ENCODE measurements at places on chromosomes 1 and 21.

DNA sequence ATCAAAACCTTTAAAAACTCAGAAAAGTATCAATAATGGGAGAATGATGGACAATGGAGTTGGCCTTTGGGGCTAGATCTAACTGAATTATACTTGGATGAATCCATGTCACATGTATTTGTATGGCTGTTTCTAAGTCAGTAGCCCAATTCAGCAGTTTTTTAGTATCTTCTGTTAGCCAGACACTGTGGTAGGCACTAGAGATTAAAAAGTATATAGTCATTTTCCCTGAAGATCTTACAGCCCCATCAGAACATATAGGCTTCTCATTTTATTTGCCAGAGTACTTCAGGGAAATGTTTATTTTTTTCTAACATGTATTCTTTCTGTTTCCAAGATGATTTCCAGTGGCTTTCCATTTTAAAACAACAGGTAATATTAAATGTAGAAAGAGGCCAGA, 273.7 kb downstream of the NFIA start:
- DNase-seq: peak; percentile 51

- no peak for DNase-seq
Measured at GRCh38 chr1:158978730-158979129, 31.0 kb upstream of the IFI16 start.

- DNase-seq: no peak
Measured at GRCh38 chr1:227729144-227729880, 5.8 kb downstream of the JMJD4 start.

- no peak for DNase-seq
Measured at GRCh38 chr1:109589177-109589576, 30.2 kb downstream of the GNAT2 start.

DNA sequence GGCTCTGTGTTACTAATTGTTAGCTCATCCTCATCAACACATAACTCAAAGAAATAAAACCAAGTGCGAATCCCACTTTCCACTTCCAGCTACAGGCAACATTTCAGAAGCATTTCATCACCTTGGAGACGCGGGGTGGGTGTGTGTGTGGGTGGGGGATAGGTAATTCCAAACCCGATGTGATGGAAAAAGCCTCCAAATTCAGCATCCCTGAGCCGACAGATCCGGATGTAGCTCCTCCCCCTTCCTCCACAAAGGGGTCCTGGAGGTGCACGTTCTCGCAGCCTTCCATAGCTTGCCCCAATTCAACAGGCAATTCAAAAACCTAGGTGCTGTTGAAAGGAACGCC, 486 bp downstream of the HSPA13 start:
- peak; percentile 31 for DNase-seq

- no peak for DNase-seq
Measured at GRCh38 chr1:19460535-19461219, 24.7 kb downstream of the CAPZB start.

- DNase-seq: no peak
Measured at GRCh38 chr21:42079939-42080787, 9.0 kb downstream of the UMODL1 start.

DNA sequence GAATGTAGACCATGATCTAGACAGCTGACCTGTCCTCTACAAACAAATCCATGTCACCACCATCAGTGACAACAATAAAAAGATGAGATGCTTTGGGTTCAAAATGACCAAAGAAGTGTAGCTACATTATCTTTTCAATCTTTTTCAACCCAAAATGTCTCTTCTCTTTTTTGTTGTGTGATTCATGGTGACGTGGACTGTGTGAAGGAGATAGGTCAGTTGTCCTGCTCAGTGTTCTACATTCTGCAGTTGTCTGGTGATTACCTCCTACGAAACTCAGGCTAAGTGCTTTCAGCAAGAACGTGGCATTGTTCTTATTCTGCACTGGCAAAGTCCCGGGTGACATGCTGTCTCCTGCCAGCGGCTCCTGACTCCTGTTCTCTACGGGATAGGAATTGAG, 73.1 kb downstream of the PRKAB2 start:
- DNase-seq: no peak

GRCh38 chr1:244231572-244232315, 180.7 kb downstream of the ZBTB18 start:
- DNase-seq: no peak

GRCh38 chr1:59076612-59077011, 220.3 kb upstream of the FGGY start:
- peak; percentile 73 for DNase-seq

- DNase-seq: no peak
Measured at GRCh38 chr1:223198628-223198965, 55.5 kb upstream of the TLR5 start.

DNA sequence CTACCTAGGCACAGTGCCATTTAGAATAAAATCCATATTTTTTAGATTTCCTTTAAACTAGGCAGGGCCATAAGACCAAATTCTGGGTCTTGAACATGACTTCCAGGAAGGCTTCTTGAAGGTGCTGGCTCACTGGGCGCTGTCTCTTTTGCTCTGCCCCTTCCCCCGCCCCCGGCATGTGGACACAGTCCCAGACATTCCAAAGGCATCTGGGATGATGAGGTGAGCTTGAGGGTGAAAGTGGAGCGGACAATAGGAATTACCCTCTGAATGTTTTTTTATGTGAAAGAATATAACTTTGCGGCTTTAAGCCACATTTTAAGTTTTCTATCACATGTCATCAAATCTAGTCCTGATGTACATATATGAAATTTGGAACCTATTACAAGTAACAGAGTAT, 29.4 kb downstream of the RWDD3 start:
- DNase-seq: no peak

GRCh38 chr1:200873116-200873670, 412 bp downstream of the GPR25 start:
- DNase-seq: no peak

DNA sequence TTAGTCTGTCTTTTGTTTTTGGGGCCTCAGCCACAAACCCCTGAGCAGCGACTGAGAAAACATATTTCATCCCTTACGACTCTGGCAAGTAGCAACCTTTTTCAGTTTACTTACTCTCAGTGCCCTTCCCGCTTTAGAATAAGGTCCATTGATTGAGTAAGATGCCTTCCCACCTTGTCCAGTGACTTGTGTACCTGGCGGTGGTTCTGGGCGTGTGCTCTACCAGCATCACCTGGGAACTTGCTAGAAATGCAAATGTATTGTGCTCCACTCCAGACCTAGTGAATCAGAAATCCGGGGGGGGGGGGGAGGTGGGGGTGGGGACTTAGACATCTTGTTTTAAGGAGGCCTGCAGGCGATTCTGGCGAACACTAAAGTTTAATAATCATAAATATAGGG, 72.1 kb downstream of the S1PR1 start:
- DNase-seq: no peak

GRCh38 chr21:14916676-14917141, 148.1 kb downstream of the NRIP1 start:
- no peak for DNase-seq

DNA sequence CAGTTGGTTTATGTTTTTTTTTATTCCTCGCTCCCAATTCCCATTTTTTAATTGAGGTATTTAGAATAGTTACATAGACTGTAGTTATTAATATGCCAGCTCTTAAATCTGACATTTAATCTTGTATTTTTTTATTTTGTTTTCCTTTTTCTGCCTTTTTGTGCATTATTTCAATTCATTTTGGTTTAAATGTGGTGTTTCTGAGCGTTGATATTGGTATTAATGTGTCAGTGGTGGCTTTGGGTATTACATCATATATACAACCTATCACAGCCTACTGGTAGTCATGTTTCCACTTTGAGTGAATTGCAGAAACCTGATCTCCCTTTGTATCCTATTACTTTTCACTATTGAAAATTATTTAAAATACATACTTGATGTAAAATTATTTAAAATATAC, 1027.3 kb downstream of the KCNT2 start:
- DNase-seq: no peak

- DNase-seq: no peak
Measured at GRCh38 chr1:29747196-29747595, 510.9 kb downstream of the PTPRU start.

DNA sequence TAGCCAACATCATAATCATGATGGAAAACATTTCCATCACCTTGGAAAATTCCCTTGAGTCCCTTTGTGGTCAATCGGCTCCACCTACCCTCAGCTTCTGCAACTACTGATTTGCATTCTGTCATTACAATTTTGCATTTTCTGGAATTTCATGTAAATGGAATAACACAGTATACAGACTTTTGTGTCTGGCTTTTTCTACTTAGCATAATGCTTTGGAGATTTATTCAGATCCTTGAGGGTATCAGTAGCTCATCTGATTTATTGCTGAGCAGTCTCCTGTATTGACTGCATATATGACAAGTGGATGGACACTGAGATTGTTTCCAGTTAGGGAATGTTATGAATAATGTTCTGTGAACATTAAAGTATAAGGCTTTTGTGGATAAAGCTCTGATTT, 358.3 kb downstream of the USP25 start:
- DNase-seq: no peak

DNA sequence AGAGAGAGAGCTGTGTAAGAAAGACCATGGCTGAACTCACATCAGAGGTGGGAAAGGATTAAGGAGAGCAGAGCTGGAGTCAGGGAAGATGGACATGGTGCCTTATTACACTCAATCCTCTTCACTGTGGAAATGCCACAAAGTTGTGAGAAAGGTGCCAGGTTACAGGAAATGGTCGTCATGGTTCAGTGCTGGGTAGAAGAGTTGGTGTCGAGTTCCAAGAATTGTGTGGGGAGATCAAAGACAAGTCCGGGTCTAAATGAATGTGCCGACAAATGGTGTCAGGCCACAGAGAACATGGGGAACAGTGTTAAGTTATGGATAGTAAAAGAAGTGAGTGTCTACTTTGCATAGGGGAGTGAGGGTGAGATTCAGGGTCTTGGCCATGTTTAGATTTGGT, 40.9 kb downstream of the LAMC2 start:
- no peak for DNase-seq

DNA sequence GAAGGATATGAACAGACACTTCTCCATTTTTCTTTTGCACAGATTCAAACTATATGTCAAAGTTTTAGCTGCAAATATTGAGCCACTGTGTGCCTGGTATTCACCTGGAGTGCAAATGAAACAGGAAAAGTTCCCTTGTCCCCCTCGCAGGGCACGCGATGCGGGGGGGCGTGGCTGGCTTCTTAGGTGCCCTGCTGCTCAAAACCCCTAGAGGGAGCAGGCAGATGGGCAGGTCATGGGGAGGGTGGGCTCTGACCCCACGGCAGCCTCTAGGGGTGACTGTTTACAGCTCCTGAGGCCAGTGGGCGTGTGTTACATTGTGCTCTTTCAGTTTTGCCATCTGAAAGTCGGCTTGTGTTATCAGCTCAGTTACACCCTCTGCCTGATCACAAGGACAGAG, 931.2 kb upstream of the B3GALT2 start:
- no peak for DNase-seq

- DNase-seq: no peak
Measured at GRCh38 chr1:19512545-19512944, 27.2 kb upstream of the CAPZB start.

GRCh38 chr1:175851749-175852148, 108.4 kb upstream of the TNR start:
- no peak for DNase-seq

GRCh38 chr21:41170859-41171609, 3.1 kb downstream of the BACE2 start:
- no peak for DNase-seq

- DNase-seq: no peak
Measured at GRCh38 chr1:174954073-174954460, 45.7 kb upstream of the CACYBP start.

DNA sequence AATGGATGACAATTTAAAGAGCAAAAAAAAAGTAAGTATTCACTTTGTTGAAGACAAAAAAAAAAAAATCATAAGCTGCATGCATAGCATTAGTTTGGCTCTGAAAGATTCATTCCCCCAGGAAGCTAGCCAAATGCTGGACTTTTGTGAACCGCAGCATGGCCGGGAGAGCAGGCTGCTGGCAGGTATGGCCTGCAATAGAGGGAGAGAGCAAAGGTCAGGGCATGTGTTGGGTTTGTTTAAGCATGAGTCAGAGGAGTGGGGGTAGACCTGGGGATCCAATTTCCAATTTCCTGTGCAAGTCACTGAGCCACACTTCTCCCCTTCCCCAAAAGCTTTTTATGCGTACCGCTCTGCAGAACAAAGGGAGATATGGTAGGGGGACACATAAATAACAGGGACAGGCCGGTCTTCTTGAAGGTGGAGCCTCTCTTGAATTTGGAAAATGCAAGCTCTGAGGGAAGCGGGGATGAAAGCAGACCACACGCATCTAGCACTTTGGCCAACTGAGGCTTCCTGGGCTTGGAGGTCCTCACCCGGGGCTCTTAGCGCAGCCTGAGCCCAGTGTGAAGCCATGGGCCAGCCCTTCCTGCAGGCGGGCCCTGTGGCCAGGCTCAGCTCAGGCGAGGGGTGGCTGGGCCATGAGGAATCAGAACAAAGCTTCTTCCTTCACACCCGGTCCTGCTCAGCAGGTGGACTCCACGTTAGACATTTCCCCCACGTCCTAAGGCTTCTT, 171.1 kb downstream of the TOMM20 start:
- DNase-seq: no peak

- DNase-seq: no peak
Measured at GRCh38 chr1:171868217-171868803, 27.0 kb downstream of the DNM3 start.

GRCh38 chr1:38502758-38503157, 356.8 kb downstream of the RRAGC start:
- no peak for DNase-seq

GRCh38 chr21:14285147-14285761, 69.3 kb downstream of the RBM11 start:
- DNase-seq: no peak

GRCh38 chr21:42653231-42654061, at the start of gene PDE9A:
Gene PDE9A, plus strand, starts transcription at chr21:42653621. Its CDS starts 194 bp downstream, at chr21:42653815.
- DNase-seq: no peak

GRCh38 chr1:42359466-42359865, 21.1 kb upstream of the RIMKLA start:
- no peak for DNase-seq

DNA sequence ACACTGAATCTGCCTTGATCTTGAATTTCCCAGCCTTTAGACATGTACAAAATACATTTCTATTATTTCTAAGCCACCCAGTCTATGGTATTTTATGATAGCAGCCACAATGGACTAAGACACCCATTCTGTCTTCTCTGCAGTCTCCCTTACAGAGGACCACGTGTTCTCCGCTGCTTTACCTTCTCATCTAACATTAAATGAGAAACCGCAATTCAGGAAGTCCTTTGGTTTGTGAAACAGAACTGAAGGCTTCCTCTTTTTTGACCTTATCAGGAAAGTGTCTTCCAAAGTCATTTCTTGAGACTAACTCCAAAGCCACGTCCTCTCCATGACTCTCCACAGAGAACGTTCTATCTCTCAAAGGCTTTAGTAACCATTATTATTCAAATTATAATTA, 560.1 kb downstream of the OMA1 start:
- peak; percentile 2 for DNase-seq

- DNase-seq: no peak
Measured at GRCh38 chr1:182270731-182271130, 120.9 kb downstream of the GLUL start.

Data from hematopoietic multipotent progenitor cell treated with erythropoietin and hydrocortisone succinate and interleukin-3 and kit ligand, for 8 days (in vitro differentiated cells).